Kidney glomerular epithelial cell (primary cell): ENCODE measurements at places on chromosomes 12 and 14.

DNA sequence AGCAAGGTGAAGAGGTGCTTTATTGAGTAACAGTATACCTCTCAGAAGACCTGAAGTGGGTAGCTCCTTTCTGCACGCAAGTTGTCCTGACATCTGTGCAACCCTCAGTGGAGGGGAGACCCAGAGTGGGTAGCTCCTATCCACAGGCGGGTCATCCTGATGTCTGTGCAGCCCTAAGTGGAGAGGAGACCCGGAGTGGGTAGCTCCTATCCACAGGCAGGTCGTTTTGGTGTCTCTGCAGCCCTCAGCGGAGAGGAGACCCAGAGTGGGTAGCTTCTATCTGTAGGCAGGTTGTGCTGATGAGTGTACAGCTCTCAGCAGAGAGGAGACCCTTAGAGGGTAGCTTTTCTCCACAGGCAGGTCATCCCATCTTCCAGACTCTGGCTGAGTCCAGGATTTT is 45.1 kb upstream of the PRPF39 start:
- no peak for DNase-seq

DNA sequence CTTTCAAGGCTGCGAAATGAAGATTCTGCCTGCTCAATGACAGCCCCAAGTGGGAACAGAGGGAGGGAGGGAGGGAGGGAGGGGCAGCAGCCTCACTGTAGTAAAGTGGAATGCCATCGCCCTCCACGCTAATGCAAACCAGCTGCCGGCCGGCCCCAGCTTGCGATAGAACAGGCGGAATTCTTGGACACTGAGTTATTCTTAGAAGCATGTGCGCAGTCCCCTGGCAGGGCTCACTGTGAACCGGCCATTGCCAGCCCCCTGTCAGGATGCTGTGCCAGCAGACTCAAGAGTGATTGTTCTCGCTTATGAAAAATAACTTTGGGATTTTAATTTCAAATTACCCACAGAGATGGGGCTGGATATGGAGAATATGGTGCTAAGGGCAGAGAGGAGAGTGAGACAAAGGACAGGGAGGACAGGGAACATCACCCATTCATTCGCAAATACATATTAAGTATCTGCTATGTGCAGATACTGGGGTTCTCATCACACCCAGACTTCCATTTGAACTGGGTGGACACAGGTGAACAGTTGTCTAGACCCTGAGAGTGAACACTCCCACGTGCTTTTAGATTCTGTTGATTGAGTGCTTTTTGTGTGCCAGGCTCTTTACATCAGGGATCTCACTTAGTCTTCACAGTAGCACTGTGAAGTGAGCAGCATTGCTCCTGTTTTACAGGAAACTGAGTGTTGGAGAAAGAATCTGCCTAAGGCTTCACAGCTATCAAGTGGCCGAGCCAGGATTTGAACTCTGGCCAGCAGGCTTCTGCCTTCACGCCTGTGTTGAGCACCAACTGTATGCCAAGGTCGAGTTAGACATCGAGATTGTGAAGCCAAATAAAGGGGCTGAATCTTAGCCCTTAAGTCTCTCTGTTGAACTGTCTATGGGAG is 192.9 kb downstream of the C12orf75 start:
- no peak for DNase-seq

GRCh38 chr14:104935955-104936354 is 11.3 kb downstream of the PLD4 start:
- DNase-seq = no peak

DNA sequence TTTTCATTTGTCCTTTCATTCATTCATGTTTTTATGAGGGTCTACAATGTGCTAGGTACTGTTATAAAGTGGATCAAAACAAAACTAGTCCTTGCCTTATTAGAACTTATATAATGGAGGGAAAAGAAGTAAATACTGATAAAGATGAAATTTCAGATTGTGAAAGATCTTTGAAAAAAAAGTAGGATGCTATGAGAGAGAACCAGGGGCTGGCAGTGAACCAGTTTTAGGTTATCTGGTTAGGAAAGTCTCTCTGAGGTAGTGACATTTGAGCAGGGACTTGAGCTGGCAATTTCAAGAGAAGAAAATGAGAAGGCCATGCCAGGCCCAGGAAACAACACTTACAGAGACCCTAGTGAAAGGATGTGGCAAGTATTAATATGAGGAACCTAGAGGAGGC is 57.3 kb upstream of the E2F7 start:
- DNase-seq = no peak

GRCh38 chr12:100154474-100155247 is 12.0 kb upstream of the BLTP3B start:
- peak; percentile 31 for DNase-seq

GRCh38 chr14:79745046-79745445 is 466.3 kb downstream of the DIO2 start:
- DNase-seq = no peak

GRCh38 chr12:89166525-89166934 is 185.8 kb downstream of the DUSP6 start:
- DNase-seq = peak; percentile 84

DNA sequence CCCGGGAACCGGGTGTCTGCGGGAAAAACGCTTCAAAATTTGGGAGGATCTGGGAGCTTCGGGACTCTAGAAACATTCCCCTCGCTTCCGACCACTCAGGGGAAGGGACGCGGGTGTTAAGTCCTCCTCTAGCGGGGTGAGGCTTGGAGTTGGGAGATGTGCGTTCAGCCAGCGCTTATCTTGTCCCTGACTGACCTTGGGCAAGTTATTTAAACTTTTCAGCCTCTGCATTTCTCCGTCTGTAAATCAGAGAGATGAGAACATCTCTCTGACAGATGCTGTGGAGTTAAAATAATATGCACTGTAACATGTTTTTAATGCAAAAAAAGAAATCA is 76.9 kb upstream of the ANO4 start:
- no peak for DNase-seq

DNA sequence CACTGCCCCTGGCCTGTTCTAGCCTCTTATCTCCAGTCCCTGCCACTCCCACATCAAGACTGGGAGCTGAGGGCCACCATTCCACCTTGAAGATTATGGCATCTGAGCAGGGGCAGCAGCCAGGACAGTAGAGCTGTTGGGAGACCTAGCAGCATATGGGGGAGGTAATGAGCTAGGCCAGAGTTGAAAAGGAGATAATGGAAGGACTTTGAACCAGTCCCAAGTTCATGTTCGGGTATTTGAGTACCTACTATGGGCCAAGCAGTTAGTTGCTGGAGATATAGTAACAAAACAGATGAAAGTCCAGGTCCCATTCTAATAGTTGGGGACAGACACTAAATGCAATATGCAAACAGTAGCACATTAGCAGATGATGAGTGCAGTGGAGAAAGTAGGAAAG is 151.5 kb downstream of the PLXNC1 start:
- no peak for DNase-seq

DNA sequence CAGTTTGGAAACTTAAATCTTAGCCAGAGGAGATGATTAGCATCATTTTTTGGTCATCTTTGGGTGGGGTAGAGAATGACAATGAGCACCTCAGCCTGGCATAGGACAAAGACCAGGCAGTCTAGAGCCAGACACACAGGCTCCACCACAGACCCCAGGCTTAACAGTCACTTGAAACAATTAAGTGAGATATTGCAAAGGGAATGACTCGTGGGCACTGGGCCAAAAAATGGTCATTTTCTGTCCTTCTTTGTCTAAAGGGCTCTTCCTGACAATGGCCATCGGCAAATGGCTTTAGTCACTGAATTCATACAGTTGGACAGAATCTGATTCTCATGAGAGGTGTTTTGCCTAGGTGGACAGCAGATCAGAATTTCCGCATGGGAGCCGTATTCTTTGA is 78.0 kb upstream of the DICER1 start:
- no peak for DNase-seq

GRCh38 chr12:129296671-129297070 is 443.4 kb downstream of the GLT1D1 start:
- DNase-seq = no peak

GRCh38 chr12:32091696-32092095 is 15.0 kb upstream of the BICD1 start:
- DNase-seq = no peak

GRCh38 chr14:90412058-90412457 is 15.2 kb downstream of the CALM1 start:
- DNase-seq = no peak

GRCh38 chr14:67420102-67420739 is 8.3 kb upstream of the PLEK2 start:
- no peak for DNase-seq

- DNase-seq = no peak
These were observed 44.5 kb upstream of the SELPLG start for GRCh38 chr12:108678104-108678730.

DNA sequence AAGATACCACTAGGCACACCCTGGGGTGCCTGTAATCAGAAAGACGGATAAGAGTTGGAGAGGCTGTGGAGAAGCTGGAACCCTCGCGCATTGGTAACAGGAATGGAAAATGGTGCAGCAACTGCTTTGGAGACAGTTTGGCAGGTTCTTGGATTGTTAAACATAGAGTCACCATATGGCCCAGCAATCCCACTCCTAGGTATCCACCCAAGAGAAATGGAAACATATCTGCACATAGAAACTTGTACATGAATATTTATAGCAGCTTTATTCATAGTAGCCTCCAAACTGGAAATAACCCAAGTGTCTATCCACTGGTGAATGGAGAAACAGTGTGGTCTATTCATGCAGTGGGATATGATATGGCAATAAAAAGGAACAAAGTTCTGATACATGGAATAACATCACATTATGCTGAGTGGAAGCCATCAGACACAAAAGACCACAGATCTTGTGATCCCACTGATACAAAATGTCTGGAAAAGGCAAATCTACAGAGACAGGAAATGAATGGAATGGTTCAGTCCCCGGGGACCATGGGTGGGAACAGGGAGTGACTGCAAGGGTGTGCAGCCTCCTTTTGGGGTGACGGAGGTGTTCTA is 45.4 kb downstream of the JAG2 start:
- no peak for DNase-seq

DNA sequence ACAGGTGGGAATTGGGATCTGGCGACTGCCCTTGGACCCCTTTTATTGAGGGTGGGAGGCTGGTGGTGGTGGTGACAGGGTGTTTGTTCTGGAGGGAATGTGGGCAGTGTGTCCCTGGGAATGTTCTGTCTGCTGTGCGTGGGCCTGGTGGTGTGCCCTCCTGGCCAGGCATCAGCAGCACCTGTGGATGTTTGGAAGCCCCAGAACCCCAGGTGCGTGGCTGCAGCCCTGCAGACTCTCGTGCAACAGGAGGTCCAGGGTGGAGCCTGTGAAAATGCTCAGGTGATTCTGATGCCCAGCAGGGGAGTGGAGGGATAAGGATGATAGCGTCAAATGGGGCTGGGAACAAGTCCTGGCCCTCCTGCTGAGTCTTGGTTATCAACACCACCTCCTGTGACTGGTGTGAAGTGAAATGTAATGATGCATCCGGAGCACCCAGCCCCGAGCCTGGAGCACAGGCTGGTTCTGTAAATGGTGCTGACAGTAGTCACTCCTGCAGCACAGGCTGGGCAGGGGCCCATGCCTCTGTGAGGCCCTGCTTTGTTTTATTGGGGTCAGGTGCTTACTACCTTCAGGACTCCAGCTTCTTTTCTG is 176.6 kb downstream of the TSPAN9 start:
- no peak for DNase-seq

- DNase-seq = no peak
These were observed 29.9 kb downstream of the PXN start for GRCh38 chr12:120235369-120236323.

DNA sequence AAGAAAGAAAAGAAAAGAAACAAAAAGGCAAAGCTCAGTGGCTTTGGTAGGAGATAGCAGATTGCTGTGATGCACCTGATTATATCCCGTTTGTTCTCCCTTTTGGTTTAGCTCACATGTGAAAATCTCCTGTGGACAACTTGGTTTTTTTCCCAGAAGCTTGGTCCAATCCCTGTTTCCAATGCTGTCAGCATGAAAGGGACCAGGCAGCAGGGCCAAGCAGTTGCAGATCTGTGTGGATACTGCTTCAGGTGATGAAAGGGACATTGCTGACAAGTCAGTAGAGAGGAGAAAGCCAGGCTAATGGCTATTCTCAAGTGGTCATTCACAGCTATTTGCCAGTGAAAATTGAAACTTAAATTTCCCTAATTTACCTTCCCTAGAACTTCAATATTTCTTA is 18.8 kb upstream of the SLCO1A2 start:
- no peak for DNase-seq

GRCh38 chr12:56126732-56127239 is 1.3 kb upstream of the ESYT1 start:
- no peak for DNase-seq

GRCh38 chr12:131192951-131193350 is 239.2 kb downstream of the ADGRD1 start:
- DNase-seq = no peak

DNA sequence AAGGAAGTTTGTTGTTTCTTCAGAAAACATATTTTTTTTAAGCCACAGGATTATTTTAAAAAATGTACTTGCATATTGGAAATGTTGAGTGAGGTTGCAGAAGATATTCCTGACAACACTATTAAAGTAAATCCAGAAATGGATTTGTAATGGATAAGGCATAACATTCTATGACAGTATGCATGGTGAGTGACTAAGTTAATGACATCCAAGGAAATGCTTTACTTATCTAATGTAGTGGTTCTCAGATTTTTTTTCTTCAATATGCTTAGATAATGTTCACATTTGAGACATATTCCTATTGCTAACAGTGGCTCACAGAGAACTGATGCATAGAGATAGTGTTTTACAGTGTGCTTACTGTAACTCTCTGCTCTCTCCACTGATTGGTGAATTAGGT is 49.4 kb downstream of the ZDHHC17 start:
- no peak for DNase-seq

DNA sequence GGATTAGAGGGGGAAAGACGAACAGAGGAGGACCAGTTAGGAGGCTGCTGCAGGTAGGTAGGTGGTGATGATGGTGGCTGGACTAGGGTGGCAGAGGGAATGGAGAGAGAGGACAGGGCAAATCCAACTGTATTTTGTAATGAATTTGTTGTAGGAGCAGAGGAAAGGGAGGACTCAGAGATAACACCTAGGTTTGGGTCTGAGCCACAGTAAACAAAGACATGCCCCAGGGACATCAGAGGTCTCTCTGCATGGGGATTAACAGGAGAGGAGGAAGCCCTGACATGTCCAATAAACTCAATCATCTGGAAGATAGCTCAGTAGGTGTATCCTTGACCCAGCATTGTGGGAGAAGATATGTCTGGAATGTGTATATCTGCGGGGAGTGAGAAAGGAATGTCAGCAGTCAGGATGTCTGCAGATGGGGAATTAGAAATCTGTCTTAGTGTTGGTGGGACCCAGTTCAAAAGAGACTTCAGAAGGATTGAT is 4.7 kb upstream of the SLC48A1 start:
- peak; percentile 95 for DNase-seq
